ENCODE measurements at places on chromosomes 11 and 22.

DNA sequence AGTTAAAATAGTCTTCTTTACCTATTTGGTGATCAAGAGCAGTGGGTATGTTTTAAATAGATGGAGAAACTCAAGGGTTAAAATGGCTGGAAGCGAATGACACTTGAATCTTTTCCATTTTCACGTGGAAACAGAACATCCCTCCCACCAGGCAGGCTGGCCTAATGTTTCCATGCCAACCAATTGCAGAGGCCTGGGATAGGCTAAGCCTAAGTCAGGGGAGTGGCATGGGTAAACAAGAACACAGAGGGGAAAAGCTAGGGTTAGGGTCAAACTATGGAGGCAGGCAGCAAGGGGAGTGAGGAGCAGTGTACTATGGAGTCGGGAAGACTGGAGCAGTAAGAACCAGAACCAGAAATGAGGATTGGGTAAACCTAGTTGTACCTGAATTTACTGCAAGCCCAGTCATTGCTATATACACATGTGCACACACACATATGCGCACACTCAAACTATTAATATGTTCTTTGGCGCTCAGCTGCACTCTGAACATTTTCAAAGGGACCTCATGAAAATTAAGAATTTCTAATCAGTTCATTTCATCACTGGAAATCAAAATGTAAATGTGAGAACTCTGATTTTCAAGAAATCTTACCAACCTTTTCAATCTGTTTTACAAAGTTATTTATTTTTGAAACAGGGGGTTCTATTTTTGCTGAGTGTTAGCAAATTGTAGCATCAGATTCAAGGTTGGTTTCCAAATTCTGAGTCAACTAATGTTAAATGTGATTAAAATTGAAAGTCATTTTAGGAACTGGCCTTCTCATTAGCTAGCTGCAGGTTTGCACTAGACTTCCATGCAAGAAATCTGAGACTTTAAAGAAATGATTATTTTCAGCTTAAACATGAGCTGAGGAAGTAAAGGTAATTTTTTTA is 327.0 kb upstream of the CCDC90B start:
- DNase-seq, result no peak

- no peak for DNase-seq
These were observed 1.2 kb downstream of the MUC5B start for GRCh38 chr11:1224111-1224490.

DNA sequence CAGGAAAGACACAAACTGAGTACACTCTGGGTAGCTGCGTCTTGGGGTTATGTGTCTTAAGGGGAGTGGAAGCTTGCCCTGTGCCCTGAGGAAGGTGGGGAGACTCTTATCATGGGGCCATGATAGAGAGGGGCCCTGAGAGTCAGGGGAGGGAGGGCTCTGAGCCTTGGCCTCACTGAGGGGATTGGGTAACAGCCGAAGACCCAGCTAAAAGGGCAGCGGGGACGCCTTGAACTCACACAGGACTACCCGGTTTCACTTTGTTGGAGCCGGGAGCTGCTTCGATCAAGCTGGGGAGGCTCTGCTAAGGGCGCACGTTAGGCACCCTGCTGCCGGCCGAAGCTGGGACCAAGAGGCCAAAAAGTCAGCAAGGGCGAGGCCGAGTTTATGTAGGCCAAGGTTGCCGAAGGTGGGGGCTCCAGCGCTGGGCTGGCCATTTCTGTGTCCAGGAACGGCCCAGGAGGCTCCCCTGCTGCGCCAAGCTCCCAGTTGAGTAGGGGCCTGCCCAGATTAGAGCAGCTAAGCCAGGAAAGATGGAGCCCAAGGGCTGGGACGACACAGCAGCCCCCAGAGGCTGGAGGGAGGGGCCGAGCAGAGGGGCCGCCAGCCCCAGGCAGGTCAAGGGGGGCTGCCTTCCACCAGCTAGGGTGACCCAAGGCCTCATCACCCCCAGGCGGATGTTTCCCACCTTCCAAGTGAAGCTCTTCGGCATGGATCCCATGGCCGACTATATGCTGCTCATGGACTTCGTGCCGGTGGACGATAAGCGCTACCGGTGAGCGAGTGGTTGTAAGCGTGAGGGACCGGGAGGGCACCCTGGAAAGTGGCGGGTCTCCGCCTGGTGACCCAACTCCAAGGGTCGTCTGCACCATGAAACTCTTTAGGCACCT is 2.2 kb downstream of the TBX1 start:
- no peak for DNase-seq

DNA sequence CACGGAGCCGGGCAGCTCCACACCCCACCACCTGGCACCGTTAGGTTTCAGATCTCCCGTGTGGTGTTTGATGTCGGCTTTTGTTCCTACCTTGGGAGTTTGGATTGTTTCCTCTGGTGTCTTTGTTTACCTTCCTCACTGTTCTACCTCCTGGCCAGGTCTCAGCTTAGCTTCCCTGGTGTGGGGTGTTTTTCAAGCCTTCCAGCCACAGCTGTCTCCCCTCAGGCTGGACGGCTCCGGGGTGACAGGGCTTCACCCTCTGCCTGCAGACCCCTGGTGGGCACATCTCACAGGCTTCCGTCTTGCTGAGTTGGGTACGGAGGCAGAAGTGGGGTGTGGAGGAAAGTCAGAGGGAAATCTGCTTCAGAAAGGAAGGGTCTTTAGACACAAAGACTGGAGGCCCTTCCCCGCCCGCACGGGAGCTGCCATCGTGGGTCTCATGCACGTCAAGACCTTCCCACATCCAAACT is 59.6 kb upstream of the EMID1 start:
- DNase-seq, result no peak

DNA sequence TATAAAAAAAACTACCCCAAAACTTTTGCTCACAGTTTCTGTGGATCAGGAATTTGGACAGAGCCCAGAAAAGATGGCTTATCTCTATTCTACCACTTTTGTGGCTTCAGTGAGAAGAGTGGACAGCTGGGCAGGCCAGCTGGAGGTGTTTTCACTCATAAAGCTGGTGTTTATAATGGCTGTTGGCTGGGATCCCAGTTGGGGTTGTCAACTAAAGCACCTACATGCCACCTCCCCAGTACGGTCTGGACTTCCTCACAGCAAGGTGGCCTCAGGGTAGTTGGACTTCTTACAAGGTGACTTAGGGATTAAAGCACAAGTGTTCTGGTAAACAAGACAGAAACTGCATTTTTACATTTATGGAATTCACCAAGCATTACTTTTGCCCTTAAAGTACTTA is 171.0 kb downstream of the NELL1 start:
- no peak for DNase-seq
